Suppressor macrophage treated with lipopolysaccharide for 1 hour (primary cell): ENCODE measurements at places on chromosomes 2 and 18.

DNA sequence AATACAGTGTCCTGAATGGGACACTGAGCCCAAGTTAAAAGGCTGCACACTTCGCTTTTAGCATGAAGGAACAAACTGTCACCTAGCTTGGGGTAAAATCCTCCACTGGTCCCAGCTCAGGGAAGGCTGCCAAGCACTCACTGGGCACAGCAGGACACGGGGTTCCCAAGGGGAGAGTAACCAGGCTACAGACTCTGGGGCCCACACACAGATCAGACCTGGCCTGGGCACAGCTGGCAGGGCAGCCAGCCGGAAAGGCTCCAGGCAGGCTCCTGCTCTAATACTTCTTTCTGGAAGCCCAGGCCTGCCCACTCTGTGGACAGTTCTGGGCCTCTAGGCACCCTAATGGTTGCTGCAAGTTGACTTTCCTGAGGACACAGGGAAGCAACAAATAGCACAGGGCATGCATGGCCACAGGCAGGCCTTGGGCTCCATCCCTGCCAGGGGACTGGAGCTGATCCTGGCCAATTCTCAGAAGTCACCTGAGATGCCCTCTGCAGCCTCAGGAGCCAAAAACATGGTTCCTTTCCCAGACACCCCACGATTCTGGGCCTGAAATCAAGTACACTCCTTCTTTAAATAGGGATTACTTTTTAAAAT, 18.7 kb upstream of the SULT1C3 start:
- DNase-seq, result no peak

- DNase-seq, result no peak
Measured at GRCh38 chr2:42353792-42354429, 7.1 kb downstream of the COX7A2L start.

GRCh38 chr2:10405448-10405847, 42.7 kb downstream of the ODC1 start:
- DNase-seq, result no peak

DNA sequence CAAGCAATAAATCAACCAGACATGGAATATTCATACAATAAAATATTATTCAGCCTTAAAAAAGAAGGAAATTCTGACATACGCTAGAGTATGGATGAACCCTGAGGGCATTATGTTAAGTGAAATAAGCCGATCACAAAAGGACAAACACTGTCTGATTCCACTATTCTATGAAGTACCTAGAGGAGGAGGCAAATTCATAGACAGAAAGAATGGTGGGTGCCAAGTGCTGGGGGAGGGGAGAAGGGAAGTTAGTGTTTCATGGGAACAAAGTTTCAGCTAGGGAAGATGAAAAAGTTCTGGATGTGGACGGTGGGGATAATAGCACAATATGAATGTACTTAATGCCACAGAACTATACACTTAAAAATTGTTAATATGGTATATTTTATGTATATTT, 19.8 kb downstream of the SMAD7 start:
- DNase-seq, result no peak

GRCh38 chr2:3172265-3172935, 205.2 kb downstream of the EIPR1 start:
- DNase-seq, result no peak

- DNase-seq, result peak; percentile 86
Measured at GRCh38 chr2:227415538-227416424, 28.0 kb upstream of the SCYGR1 start.

GRCh38 chr18:74836296-74837139, 238.8 kb downstream of the ZNF407 start:
- peak; percentile 56 for DNase-seq

DNA sequence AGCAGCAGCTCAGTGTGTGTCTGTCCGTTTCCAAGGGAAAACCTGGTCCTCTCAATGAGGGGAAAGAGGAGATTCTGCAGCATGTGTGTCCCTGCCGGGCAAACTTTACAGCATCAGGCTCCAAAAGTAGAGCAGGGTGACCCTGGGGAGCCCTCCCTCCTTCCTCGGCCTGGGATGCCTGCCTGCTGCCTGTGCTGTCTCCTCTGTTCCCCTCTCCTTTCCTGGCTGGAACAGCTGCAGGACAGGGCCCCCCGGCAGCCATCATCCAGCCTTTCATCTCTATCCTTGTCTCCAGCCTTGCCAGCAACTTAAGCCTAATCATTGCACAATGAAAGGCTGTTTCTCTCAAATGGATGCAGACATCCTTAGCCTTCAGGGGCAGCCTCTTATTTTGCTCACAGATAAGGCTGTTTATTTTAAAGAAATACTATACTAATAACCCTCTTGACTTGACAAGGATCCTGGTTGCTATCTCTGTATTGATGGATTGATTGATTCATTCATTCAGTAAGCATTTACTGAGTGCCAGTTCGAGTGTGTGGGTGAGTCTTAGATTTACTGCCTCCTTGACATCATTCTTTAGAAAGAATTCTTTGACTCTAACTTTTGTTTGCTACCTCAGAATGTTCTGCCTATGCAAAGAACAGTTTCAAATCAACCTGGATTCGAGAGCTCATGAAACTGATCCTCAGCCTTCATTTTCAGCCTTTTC, 40.6 kb upstream of the EDAR start:
- no peak for DNase-seq

GRCh38 chr2:134682726-134683125, 36.1 kb downstream of the TMEM163 start:
- no peak for DNase-seq

DNA sequence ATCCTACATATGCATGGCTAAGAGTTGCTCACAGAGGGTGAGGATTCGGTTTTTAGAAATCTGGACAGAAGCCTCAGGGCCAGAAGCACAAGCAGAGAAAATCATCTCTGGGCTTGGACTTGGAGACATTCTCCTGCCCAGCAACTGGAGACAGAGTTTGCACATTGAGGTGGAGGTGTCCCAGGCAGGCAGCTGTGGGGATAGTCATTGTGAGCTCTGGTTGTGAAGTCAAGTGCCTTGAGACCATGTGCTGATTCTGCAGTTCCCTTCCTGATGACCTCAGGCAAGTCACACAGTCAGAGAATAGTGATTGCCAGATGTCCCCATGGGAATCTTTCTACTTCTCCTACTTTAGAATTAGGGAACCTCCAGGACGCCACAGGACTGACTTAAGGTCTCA, 108.4 kb upstream of the LDAH start:
- peak; percentile 20 for DNase-seq

DNA sequence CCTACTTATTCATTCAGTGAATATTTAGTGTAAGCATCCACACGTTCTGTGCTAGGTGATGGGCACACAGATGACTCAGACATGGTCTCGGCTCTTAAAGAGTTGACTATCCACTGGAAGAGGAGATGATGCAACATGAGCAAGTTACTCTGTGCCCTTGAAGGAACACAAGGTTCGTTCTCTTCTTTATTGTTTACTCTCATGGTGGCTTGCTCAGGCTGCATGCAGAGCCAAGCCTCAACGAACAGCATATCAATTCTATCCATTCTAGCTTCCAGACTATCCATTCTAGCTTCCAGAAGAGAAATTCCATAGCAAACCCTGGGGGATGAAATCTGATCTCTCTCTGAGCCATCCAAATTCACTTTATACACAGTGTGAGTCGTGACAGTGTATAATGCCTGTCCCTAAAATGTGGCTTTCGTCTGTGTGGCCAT, 68.1 kb upstream of the CTAGE1 start:
- DNase-seq, result no peak

GRCh38 chr18:6254456-6254855, 160.3 kb downstream of the L3MBTL4 start:
- no peak for DNase-seq

GRCh38 chr2:37877457-37878315, 47.4 kb upstream of the RMDN2 start:
- DNase-seq, result peak; percentile 85

DNA sequence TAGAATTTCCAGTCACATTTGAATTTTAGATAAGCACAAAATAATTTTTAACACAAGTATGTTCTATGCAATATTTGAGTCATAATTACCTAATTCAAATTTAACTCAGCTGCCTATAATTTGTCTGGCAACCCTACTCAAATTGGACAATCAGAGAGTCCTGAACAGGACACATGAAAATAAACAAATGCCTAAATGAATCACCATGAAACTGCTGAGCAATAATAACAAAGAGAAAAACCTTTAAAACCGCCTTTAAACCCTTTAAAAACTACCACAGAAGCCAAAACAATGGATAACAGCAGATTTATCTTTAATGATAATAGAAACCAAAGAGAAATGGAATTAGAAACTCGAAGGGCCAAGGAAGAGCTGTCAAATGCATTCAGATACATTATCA, 39.5 kb downstream of the ARL4C start:
- no peak for DNase-seq

DNA sequence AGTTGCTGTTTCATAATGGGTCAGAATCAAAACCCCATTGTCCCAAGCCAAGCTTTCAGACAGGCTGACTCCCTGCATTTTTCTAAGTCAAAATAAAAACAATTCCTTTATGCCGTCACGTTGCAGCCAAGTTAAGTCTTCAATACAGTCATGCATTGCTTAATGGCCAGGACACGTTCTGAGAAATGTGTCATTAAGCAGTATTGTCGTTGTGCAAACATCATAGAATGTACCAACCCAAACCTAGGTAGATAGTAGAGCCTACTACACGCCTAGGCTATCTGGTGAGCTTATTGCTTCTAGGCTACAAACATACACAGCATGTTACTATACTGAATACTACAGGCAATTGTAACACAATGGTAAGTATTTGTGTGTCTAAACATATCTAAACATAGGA, 160.4 kb upstream of the FOSL2 start:
- no peak for DNase-seq

GRCh38 chr18:65988386-65988785, 237.6 kb downstream of the CDH7 start:
- DNase-seq, result no peak

GRCh38 chr2:30860003-30860725, 52.9 kb upstream of the CAPN13 start:
- no peak for DNase-seq

DNA sequence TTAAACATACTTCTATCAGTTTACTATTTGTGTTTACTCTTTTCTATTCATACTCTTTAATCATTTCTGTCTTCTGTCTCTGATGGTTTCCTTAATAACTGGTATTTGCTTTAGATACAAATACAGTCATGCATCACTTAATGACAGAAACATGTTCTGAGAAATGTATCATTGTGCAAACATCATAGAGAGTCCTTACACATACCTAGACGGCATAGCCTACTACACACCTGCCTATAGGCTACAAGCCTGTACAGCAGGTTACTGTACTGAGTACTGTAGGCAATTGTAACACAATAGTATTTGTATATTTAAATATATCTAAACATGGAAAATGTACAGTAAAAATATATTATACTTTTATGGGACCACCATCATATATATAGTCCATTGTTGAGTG, 36.3 kb downstream of the VSNL1 start:
- no peak for DNase-seq

GRCh38 chr2:153416071-153416470, 62.5 kb downstream of the RPRM start:
- no peak for DNase-seq

GRCh38 chr18:56929886-56930285, 217.0 kb upstream of the BOD1L2 start:
- DNase-seq, result no peak

DNA sequence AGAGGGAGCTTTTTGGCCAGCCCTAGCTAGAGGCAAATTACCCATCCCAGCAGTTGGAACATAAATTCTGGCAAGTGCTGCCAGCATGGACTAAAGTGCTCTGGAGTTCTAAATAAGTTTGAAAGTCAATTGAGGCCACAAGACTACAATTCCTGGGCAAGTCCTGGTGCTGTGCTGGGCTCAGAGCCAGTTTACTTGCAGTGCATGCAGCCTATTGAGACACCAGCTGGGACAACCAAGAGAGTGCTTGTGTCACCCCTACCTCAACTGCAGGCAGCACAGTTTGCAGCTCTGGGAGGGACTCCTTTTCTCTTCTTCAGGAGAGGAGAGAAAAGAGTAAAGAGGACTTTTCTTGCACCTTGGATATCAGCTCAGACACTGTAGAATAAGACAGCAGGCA, 277.2 kb upstream of the TMEFF2 start:
- no peak for DNase-seq

GRCh38 chr18:48832938-48833700, 117.6 kb downstream of the SMAD7 start:
- peak; percentile 80 for DNase-seq

DNA sequence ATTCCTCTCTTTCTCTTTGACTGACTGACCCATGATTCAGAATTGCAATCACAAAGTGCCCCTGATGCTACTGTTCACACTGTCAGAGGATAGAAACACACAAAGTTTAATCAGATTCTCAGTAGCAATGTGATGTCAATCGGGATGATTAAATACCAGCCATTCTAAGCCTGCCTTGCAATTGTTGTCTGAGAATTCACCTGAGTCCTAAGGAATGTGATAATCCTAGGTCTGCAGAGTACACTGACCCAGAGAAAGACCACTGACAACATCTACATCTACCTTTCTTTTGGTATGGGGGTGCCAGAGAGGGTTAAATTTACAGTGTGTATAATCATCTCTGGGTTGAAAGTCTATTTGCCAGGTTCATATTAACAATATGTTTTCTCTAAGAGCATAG, 883.3 kb downstream of the NRXN1 start:
- DNase-seq, result no peak

- peak; percentile 67 for DNase-seq
Measured at GRCh38 chr2:97740590-97741182, 27.3 kb downstream of the ZAP70 start.

DNA sequence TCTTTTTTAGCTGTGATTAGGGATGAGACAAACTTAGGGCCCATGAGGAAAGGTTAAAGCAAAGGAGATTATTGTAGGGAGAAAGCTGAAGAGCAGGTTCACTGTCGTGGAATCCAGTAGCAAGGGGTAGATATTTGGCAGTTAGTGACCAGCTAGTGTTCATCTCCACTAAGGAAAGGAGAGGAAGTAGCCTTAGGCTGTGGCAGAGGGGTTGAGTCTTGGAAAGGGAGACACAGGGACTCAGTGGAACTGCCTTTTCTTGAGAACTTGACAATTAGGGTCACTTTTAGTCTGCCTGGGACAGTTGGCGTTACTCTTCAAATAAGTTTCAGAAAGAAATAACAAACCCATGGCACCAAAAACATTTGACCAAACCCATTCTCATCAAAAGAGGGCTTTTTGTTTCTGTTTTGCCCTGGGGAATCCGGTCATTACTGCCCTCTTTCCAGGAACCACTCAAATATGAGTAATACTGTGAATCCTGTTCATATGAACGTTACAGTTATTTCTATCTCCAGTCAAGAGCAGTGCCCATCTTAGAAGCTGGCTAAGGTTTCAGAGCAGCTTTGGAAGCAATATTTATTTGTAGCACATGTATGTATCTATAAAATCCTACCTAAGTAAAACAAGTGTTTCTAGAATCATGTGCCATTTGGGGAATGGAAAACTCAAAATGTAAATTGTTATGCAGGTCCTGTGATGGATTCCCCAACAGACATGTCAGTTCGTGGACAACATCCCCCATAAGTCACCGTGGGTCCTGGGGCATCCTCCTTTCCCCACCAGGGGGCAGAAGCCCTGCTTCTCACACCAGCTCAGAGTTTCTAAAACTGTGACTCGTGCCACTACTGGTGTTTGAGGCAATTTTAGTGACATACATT, 77.3 kb upstream of the PHLPP1 start:
- DNase-seq, result peak; percentile 76

DNA sequence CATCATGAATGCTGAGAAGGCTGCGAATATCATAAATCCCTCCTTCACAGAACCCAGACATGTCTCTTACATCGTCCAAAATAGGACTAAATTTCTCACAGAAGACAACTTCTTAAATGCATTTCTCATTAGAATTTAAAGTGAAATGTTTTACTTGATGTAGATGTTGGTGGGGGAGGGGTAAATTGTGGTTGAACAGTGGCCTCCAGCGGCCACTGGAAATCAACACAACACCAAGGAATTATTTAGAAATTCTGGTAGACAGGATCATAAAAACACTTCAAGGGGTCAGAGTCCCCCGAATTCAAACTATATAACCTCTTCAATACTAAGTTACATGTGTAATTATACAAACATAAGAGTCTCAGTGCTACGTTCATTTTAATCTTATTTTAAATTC, 135.9 kb downstream of the ABCA12 start:
- peak; percentile 37 for DNase-seq
